ENCODE measurements at places on chromosomes 3 and 15. TPM values are rescaled to one million over a fixed set of nuclear protein-coding genes. Genes with fewer than 3 reads are reported as not detected.

SHC4 gene
- total RNA-seq, result 3.5 TPM

ZNF501 gene
- total RNA-seq, result 5.1 TPM

CFAP91 gene
- total RNA-seq, result 0.69 TPM

PPARG gene
- 72.8 TPM for total RNA-seq

SLC28A1 gene
- not detected for total RNA-seq

PAK6 gene
- 8.4 TPM for total RNA-seq

IDH2 gene
- 77.6 TPM for total RNA-seq

KBTBD13 gene
- total RNA-seq, result 0.30 TPM

SPINK8 gene
- total RNA-seq, result not detected

EPHA3 gene
- total RNA-seq, result 11.0 TPM

TMC3 gene
- 0.20 TPM for total RNA-seq

HYAL2 gene
- total RNA-seq, result 28.6 TPM

GPR149 gene
- total RNA-seq, result not detected

GRCh38 chr3:49153349-49153912 is 12.7 kb downstream of the CCDC71 start:
- no peak for DNase-seq

DNA sequence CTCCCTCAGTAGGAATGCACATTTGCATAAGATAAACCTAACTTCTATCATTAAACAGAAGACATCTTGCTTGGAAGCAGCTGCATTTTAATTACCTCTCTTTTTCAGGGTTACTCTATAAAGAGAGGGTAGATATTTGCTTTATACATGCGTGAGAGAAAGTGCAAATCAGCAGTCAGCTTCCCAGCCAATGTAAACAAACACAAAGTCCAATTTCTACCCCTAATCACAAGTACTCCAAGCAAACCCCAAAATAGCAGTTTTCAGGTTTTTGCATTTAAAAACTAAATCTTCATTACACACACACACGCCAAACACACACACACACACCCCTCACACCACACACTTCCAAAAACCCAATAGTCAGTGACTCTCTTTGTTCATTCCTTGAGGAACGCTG is 303.9 kb upstream of the ALCAM start:
- DNase-seq, result no peak

GRCh38 chr3:30221619-30222018 is 384.8 kb upstream of the TGFBR2 start:
- DNase-seq, result no peak

- no peak for DNase-seq
These were observed 40.8 kb upstream of the LRTM1 start for GRCh38 chr3:54968546-54969172.

GRCh38 chr3:134619884-134620445 is 30.9 kb downstream of the KY start:
- DNase-seq, result no peak

DNA sequence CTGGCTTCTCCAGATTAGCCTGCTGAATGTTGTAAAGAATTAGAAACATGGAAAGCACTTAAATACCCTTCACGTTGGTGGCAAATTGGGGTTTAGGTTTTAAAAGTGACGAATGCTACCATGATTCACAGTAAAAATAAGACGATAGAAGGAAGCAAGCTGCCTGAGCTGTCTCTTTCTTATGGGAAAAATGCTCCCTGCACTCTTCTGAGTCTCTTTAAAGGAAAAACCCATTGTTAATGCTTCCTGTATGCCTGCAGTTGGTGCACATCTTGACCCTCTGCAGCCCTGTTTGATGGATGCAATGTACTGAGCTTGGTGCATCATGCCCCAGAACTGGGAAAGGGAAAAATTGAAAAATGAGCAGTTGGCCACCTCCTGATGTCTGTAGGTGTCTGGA is 258.6 kb upstream of the RASGRP1 start:
- no peak for DNase-seq

- no peak for DNase-seq
These were observed 42.7 kb downstream of the THBS1 start for GRCh38 chr15:39623529-39623931.

DNA sequence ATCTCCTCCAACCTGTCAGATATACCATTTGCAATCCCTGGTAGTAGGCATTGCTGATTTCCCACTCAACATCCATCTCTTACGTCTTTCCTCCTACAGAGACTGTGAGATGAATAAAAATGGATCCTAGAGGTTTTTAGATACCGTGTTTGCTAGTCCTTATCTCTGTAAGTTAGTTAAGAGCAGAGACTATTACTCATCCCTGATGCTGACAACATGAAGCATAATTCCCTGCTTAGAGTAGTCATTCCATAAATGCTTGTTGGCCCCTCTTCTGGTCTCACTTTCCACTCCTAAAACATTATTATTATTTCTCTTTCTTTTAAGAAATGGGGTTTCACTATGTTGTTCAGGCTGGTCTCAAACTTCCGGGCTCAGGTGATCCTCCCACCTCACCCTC is 136.2 kb downstream of the RTP4 start:
- no peak for DNase-seq

- no peak for DNase-seq
These were observed 18.8 kb upstream of the MOBP start for GRCh38 chr3:39448506-39449233.

GRCh38 chr15:77630956-77631744 is 1.6 kb downstream of the LINGO1 start:
- no peak for DNase-seq

GRCh38 chr3:128997486-128998133 is 3.5 kb upstream of the EFCC1 start:
- peak; percentile 57 for DNase-seq

GRCh38 chr3:81898336-81898735 is 136.9 kb upstream of the GBE1 start:
- DNase-seq, result no peak

- DNase-seq, result no peak
These were observed 43.7 kb downstream of the ANKRD28 start for GRCh38 chr3:15754047-15754446.

DNA sequence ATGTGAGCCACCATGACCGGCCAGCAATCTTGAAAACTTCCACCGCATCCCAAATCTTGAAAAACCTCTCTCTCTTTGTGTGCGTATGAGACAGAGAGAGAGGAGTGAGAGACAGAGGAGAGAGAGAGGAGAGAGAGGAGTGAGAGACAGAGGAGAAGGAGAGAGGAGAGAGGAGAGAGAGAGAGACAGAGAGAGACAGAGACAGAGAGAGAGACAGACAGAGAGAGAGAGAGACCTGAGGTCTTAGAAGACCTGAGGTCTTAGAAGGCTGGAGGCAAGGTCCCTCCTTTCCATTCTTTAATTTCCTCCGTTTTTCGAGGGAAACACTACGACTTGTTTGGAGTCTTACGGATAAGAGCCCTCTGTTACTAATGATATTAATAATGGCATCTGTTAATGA is 39.5 kb downstream of the TMEM40 start:
- DNase-seq, result no peak

GRCh38 chr15:21269121-21269520 is 171.2 kb downstream of the POTEB3 start:
- DNase-seq, result no peak

DNA sequence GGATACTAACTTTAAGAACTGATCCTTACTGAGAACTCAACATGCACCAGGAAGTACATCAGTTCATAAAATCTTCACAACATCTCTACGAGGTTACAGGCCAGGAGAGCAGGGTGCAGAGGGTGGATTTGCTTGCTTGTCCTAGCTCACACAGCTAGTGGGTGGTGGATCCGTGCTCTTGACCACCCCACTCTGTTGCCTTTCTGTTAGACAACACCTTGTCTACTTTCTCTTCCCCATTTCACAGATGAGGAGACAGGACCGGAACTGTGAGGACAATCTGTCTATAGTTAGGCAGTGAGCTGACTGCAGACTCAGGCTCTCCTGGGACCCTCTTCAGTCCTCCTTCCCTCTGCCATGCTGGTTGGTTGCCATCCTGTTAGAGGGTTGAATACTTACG is 221.7 kb upstream of the TLE3 start:
- peak; percentile 35 for DNase-seq

- no peak for DNase-seq
These were observed 16.7 kb upstream of the EIF1B start for GRCh38 chr3:40292637-40293349.

GRCh38 chr3:171315919-171316318 is 144.3 kb downstream of the TNIK start:
- DNase-seq, result no peak

DNA sequence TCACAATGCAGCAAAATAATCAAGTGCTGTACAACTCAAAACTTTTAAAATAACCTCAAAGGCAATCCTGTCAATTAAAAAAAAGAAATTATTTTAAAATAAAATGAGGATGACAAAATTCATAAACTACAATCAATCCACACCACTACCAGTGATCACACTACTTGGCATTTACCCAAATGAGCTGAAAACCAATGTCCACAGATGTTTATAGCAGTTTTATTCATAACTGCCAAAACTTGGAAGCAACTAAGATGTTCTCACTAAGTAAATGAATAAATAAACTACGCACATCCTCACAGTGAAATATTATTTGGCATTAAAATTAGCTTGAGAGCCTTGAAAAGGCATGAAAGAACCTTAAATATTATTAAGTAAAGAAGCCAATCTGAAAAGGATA is 121.3 kb downstream of the STAG1 start:
- DNase-seq, result no peak

GRCh38 chr3:146655333-146655996 is 50.3 kb upstream of the PLSCR5 start:
- no peak for DNase-seq

GRCh38 chr3:17820275-17820674 is 77.8 kb upstream of the TBC1D5 start:
- DNase-seq, result no peak

DNA sequence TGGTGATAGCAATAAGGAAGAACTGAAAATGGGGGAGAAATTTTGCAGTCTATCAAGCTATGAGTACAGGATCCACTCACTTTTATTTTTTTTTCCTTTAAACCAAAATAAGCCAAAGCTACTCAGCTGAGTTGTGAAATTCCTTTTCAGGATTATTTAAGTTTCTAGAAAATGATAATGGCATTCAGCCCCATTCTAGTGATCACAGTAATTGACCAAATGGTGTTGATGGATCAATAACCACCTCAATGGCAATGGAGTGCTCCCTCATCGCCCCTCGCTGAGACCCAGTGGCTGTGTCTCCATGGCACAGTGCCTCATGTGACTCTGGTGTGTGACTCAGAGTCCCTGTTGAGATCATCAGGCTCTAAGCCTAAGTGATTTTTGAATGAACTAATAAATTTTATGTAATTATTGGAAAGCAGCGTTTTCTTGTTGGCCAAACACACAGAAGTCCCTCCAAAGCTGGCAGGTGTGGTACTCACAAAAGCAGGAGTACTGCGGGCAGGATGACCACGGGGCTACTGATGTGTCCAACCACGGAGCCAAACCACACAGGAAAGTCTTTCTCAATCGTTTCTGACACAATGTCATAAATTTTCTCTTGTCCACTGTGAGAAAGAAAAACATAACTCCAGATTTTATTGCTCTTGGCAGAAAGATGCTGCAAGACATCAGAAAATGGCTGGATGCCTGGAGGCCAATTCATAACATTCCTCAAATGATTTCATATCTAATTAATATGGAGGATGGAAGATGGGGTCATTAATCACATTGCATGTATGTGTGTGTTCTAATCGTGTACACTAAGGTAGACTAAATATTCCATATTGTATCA is 14.4 kb upstream of the STARD5 start:
- DNase-seq, result peak; percentile 87
